ENCODE measurements at places on chromosomes 3 and 15. TPM values are rescaled to one million over a fixed set of nuclear protein-coding genes. Genes with fewer than 3 reads are reported as not detected.

- peak; percentile 50 for DNase-seq
Measured at GRCh38 chr3:48400824-48401433, 28.9 kb downstream of the FBXW12 start.

DNA sequence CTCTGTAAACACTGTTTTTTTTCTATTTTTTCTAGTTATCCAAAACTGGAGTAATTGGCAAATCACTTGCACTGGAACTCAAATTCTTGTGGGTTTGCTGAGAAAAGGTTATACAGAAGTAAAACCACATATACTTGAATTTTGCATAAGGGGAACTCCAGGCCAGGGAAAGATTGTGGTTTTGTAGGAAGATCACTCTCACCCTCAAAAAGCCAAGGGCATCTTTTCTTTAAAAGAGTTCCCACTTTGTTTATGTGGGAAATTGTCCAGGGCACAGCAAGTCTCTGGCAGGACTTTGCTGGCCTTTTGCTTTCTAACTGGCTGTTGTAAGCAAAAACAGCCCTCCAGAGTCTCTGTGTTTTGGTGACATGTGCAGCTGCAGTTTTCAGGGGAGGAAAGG lies 340.3 kb upstream of the RBMS3 start:
- DNase-seq: no peak

DNA sequence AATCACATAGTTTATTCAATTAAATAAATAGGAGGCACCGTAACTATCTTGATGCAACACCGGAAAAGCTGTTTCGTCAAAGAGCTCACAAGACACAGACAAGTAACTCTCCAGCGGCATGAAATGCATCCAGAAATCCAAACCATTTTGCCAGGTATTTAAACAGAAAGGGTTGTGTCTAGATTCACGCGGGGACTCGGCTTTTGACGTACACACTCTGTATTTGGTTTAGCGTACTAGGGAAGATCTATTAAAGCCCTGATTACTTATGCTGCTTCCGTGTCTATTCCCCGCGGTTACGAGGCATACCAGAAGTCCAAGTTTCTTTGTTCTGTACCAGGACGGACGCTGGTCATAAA lies 718 bp downstream of the BNIP2 start:
- no peak for DNase-seq

The DUOXA2 gene
- 0.11 TPM for total RNA-seq
